Left lobe of liver (tissue), 2 donors: ENCODE measurements at places on chromosomes 3 and 15.

DNA sequence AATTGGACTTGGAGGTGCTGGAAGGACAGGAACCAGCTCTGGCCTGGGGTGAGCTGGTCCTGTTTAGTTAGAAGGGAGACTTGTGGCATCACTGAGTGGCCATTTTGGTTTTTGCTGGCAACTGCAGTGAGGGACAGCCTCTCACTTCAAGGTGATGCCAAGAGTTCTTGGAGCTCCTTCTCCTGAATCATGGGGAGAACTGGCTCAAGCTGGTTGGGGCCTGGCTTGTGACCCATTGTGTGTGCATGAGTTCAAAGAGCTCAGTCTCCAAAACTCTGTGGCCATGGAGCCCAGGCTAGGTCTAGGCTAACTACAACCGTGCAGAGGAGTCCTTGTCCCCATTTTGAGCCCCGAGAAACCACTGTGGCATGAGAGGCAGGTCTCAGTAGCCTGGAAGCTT lies 60.1 kb upstream of the ZNF148 start:
- no peak for DNase-seq

- no peak for DNase-seq
Observed at GRCh38 chr3:113775516-113775915, 28.7 kb downstream of the ATP6V1A start.

- peak; percentile 93 for DNase-seq
Observed at GRCh38 chr3:61561374-61562041, at the start of gene PTPRG. PTPRG (plus strand) TSS chr3:61561571; CDS start chr3:61562288, 717 bp downstream.

DNA sequence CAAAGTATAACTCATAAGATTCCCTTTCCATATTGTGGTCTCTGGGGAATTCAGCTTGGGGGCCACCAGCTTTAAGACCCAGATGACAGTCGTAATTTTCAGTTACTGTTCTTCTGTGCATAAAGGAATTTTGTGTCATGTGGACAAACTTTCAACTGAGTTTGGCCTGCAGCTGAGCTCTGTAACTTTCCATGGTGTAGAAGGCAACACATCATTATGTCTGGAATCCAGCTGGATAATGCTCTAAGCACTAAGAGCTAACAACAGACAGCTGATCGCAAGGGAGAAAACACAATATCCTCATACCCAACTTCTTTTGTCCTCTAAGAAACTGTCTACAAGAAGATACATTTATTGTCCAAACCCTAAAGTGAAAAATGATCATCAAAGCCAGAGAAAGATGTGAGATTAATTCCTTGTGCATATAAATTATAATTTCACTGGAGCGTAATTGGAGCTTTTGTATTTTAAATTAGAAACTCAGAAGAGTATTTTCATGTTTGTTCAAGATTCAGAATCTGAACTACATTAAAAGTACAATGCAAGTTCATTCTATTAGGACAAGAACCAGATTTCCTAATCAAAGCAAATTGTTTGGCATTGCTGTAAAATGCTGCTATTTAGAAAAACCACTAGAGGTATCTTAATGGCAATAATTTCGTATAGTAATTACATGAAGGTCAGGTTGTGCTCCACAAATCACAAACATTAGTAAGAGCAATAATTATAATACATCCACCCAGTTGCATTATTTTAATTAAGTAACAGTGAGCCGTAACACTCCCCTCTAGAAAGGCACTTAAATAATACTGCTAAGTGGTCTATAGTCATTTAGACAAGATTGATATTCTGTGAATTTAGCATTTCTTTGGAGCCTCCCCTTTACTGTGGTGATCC lies 218.8 kb downstream of the ATP8B4 start:
- no peak for DNase-seq

DNA sequence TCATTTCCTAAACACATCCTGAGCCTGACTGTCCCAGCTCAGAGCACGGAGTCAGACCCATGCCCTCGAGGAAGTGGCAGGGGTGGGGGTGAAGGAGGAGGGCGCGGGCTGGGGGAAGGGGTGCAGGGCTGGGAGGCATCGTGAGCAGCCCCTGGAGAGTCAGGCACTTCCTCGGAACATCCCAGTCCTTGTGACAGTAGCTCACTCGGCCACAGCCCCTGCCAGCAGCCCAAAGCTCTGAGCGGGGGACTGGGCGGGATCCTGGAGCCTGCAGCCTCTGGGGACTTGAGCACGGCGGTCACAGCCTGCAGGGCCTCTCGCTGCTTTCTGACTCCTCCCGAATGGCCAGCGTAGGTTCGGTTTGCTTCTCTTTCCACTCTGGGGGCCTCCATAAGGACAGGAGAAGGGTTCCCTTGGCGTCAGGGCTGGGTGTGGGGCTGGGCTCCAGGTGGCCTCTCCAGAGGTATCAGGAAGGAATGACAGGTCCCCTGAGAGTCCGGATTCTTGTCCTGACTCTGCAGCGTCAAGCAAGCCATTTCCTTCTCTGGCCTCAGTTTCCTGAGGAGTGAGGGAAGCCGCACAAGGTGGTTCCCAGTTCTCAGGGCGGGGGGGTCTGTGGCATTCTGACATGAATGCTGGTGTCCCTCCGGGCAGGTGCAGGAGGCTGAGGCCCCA lies 20.9 kb downstream of the PSTPIP1 start:
- no peak for DNase-seq

DNA sequence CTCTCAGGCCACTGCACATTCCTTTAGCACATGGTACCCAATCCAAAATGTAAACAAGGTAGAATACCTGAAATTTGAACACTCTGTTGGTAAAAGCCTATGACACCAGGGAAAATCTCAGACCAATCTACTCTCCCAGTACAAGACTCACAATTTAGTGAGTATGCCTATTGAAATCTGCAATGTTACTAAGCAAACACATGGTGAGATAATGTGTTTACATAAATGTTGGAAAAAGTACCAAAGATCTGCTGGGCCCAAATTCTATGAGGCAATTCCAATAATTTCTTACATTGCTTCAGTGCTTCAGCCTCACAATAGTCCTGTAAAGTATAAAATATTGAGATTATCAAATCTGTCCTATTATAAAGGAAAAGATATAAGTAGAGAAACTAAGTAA lies 536.1 kb downstream of the PYDC2 start:
- no peak for DNase-seq

GRCh38 chr3:186933816-186934215 lies 3.5 kb downstream of the ST6GAL1 start:
- DNase-seq, result no peak

- no peak for DNase-seq
Observed at GRCh38 chr3:177693616-177694264, 496.5 kb upstream of the TBL1XR1 start.

GRCh38 chr15:95417761-95418160 lies 912.7 kb upstream of the NR2F2 start:
- DNase-seq, result no peak

- no peak for DNase-seq
Observed at GRCh38 chr3:122975163-122975923, 52.2 kb downstream of the SEMA5B start.

GRCh38 chr15:44726568-44727484 lies 9.5 kb upstream of the TRIM69 start:
- no peak for DNase-seq

- DNase-seq, result no peak
Observed at GRCh38 chr3:100129941-100130340, 15.6 kb upstream of the FILIP1L start.
